Testis (tissue), 5 donors: ENCODE measurements at places on chromosomes 5 and 9.

GRCh38 chr5:151110122-151110681, 29.4 kb upstream of the TNIP1 start:
- H3K4me1 ChIP-seq, result peaks cover 7% of the 10 kb centered on the region
- H3K4me3 ChIP-seq, result no peak overlapping the region
- H3K27me3 ChIP-seq, result no peaks in the 10 kb centered on the region
- H3K36me3 ChIP-seq, result no peaks in the 10 kb centered on the region
- no peak for DNase-seq
- no peak overlapping the region for H3K27ac ChIP-seq

DNA sequence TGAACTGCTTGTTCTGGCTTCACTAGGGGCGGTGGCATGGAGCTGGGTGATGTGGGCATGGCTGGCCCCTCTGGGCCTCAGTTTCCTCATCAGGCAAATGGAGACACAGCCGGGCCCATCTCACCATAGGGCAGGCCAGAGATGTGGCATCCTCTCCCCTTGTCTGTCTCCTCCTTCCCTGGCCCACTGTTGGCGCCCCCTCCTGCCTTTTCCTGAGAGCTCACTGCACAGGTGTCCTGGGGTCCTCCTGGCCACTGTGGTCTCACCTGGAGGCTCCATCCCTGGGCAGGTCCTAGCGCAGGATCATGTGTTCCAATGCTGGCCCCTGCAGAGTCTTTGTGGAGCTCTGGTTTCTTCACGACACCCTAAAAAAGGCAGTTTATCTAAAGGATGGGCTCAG, 53.5 kb downstream of the NEK6 start:
- H3K36me3 ChIP-seq, result no peaks in the 10 kb centered on the region
- H3K4me3 ChIP-seq, result no peak overlapping the region
- no peak overlapping the region for H3K27ac ChIP-seq
- H3K27me3 ChIP-seq, result no peaks in the 10 kb centered on the region

GRCh38 chr5:32326216-32326772, 13.6 kb upstream of the MTMR12 start:
- H3K27ac ChIP-seq, result no peak overlapping the region
- no peak overlapping the region for H3K4me3 ChIP-seq
- H3K36me3 ChIP-seq, result no peaks in the 10 kb centered on the region
- no peak for DNase-seq
- peaks cover 12% of the 10 kb centered on the region for H3K4me1 ChIP-seq

DNA sequence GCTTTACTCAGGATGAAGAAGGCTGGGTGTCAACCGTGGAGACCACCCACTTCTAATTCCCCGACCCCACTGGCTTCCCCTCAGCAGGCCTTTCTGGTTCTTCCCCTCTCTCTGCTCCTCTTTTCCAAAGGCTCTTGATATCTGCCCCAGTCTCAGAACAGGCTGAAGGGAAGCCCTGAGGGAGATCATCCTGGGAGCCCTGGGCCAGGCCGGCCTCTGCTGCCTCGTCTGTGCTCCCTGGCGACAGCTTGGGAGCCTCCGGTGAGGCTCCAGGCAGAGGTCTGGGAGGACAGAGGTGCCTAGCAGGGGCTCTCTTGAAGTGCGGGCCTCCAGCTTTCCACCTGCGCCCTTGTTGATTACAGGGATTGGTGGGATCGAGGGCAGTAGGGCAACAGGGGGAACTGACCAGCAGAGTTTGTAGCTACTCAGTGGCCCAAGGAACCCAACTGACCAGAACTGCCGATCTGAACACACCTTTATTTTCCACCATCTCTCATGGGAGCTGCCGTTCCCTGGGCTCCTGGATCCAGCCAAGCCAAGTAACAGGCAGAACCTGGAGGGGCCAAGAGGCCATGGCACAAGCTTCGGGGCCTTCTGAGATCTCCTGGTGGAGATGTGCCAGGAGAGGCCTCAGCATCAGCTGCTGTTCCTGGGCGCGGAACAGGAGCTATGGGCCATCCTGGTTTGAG, 198.5 kb downstream of the CACNA1B start:
- H3K36me3 ChIP-seq, result no peaks in the 10 kb centered on the region
- peak; percentile 10 for DNase-seq
- no peaks in the 10 kb centered on the region for H3K4me1 ChIP-seq
- H3K27me3 ChIP-seq, result no peaks in the 10 kb centered on the region
- H3K27ac ChIP-seq, result no peak overlapping the region

GRCh38 chr5:62762503-62762902, 183.9 kb downstream of the LRRC70 start:
- no peaks in the 10 kb centered on the region for H3K36me3 ChIP-seq
- no peak overlapping the region for H3K27ac ChIP-seq
- no peak for DNase-seq
- no peak overlapping the region for H3K4me3 ChIP-seq

- DNase-seq, result no peak
- no peaks in the 10 kb centered on the region for H3K36me3 ChIP-seq
- H3K27ac ChIP-seq, result no peak overlapping the region
- no peaks in the 10 kb centered on the region for H3K27me3 ChIP-seq
These were observed 6.3 kb downstream of the RMI1 start for GRCh38 chr9:83986765-83987401.

DNA sequence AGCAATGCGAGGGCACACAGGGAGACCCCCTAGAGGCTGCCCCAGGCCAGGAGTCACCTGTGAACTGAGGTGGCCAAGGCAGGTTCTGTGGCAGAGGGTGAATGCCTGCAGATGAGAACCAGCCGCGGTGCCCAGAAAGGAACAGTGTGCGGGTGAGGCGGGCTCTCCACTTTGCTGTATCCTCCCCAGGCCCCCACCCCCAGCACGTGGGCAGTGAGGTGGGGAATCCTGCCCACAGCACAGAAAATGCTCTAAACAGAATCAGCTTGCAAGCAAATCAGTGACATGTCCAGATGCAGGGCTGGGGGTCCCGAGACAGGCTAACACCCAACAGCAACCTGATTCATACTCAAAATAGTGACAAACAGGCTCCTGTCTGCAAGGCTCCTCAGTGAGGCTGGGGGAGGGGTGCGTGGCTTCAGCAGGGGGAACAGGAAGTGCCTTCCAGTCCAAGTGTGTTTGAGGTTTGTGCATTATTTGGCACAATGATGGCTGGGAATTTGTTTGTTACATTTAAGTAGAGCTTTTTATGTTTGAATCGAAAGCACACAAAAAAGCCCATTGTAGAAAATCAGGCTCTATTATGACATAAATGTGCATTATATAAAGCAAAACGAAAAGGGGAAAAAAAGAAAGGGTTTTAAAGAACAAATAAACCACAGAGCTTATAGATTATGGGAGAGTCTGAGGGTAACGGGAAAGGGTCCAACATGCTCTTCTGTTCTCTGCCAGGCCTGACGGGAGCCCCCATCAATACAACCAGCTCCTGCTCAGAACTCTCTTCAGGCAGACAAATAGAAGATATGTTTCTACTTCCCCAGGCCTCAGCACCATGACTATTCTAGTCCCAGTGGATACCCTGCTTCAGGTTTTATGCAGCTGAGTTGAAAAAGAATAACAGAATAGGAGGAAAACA, 201.3 kb downstream of the HSD17B3 start:
- no peak for DNase-seq
- no peaks in the 10 kb centered on the region for H3K36me3 ChIP-seq
- no peaks in the 10 kb centered on the region for H3K27me3 ChIP-seq
- no peak overlapping the region for H3K27ac ChIP-seq
- H3K4me3 ChIP-seq, result no peak overlapping the region

DNA sequence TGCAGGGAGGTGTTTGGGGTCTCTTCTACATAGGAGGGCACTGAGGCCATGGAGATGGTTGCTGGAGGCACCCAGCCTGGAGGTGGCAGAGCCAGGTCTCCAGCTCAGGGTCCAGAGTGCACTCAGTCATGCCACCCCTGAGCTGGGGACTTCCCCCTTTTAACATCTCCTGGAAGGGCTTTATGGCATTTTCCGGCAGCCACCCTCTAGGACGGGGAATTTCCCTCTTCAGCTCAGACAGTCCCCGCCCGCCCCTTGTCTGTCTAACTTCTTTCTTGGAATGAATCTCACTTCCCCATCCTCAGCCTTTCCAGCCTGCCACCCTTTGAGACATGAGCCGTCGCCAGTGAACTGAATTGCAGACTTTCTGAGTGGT, 49.9 kb downstream of the COL15A1 start:
- no peak overlapping the region for H3K4me3 ChIP-seq
- no peaks in the 10 kb centered on the region for H3K36me3 ChIP-seq
- H3K27me3 ChIP-seq, result no peaks in the 10 kb centered on the region
- H3K4me1 ChIP-seq, result peaks cover 11% of the 10 kb centered on the region
- no peak overlapping the region for H3K27ac ChIP-seq

DNA sequence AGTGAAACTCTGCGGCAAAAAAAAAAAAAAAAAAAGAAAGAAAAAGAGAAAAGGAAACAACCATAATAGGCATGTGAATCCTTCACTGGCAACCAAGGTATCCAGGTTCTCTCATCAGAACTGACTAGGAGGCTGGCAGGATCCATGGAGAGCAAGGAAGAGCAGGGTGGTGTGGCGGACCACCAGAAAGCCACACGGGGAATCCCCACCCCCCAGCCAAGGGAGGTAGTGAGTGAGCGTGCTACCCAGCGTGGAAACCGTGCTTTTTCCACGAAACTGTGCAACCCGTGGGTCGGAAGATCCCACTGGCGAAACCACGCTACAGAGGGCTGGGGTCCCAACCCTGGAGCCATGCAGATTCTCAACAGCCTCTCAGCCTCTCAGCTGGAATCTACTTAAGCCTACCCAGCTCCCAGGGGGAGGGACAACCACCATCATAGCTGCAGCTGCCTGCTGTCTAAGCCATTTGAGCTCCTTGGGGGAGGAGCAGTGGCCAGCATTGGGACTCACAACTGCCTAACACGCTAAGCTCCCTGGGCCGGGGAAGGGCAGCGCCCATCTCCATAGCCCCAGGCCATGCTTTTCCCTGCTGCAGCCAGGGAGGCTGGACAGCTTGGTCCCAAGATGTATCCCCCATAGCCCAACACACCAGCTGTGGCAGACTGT, 91.6 kb downstream of the PRELID2 start:
- no peaks in the 10 kb centered on the region for H3K27me3 ChIP-seq
- no peaks in the 10 kb centered on the region for H3K4me1 ChIP-seq
- no peak overlapping the region for H3K27ac ChIP-seq
- no peak for DNase-seq

DNA sequence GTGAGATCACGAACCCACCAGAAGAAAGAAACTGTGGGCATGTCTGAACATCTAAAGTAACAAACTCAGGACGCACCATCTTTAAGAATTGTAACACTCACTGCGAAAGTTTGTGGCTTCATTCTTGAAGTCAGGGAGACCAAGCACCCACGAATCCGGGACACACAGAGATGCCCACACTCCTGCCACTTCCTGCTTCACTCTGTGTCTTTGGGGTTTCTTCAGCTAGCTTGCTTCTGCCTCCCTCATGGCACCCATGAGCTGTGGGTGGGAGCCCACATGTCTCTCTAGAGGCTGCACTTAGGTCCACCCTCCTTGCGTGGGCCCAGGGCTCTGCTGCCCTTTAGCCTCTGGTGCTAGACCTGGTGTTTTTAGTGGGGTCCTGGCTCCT, 61.2 kb upstream of the CNOT6 start:
- no peaks in the 10 kb centered on the region for H3K27me3 ChIP-seq
- H3K27ac ChIP-seq, result no peak overlapping the region
- H3K4me3 ChIP-seq, result no peak overlapping the region
- no peak for DNase-seq
- H3K4me1 ChIP-seq, result no peaks in the 10 kb centered on the region

- H3K4me3 ChIP-seq, result no peak overlapping the region
- H3K27ac ChIP-seq, result no peak overlapping the region
- DNase-seq, result no peak
- no peaks in the 10 kb centered on the region for H3K36me3 ChIP-seq
- no peaks in the 10 kb centered on the region for H3K4me1 ChIP-seq
These were observed 32.8 kb upstream of the NSMF start for GRCh38 chr9:137491735-137492432.

GRCh38 chr5:33976307-33976706, 8.2 kb downstream of the SLC45A2 start:
- no peak overlapping the region for H3K4me3 ChIP-seq
- no peak for DNase-seq
- H3K27me3 ChIP-seq, result no peaks in the 10 kb centered on the region
- H3K27ac ChIP-seq, result no peak overlapping the region
- H3K4me1 ChIP-seq, result no peaks in the 10 kb centered on the region

DNA sequence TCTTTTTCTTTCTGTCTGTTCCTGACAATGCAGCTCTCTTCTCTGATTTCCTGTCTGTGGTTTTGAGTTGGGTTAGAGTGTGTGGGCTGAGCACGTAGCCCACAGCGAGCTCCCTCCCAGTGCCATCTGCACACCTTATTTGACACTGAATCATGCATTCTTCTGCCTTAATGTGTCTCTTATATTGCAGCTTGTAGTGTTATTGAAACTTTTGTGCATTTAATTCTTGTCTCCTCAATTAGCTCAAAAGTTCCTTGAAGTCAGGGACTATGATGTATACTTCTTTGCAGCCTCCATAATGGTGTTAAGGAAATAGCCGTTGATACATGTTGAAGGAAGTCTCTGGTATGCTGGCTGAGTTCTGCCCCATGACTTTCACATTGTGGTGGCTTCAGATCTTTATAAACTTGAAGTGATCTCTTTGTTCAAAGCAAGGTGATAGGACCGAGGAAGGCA, 576.2 kb upstream of the CLINT1 start:
- H3K27ac ChIP-seq, result no peak overlapping the region
- DNase-seq, result no peak
- no peaks in the 10 kb centered on the region for H3K4me1 ChIP-seq
- H3K36me3 ChIP-seq, result no peaks in the 10 kb centered on the region
- H3K4me3 ChIP-seq, result no peak overlapping the region

- H3K27me3 ChIP-seq, result no peaks in the 10 kb centered on the region
- DNase-seq, result no peak
- H3K4me1 ChIP-seq, result no peaks in the 10 kb centered on the region
- no peak overlapping the region for H3K27ac ChIP-seq
- H3K36me3 ChIP-seq, result no peaks in the 10 kb centered on the region
These were observed 10.4 kb upstream of the TRIM14 start for GRCh38 chr9:98129451-98129881.

DNA sequence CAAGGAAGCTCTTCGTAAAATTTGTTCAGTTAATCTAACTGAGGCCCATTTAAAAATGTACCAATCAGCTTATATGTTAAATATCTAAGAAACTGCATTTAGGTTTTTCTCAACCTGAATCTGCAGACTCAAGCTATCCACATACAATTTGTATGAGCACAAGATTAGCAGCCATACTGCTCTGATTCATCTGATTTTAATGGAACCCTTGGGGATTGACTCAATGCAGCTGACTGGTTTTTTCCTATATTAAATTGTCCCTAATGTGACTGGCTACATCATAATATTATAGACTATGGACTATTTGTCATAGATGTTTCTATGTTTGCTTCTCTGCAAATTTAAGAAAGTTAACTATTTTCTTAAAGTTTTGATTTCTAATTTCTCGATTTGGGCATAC, 451.0 kb upstream of the TUSC1 start:
- no peak overlapping the region for H3K27ac ChIP-seq
- H3K4me1 ChIP-seq, result no peaks in the 10 kb centered on the region
- H3K36me3 ChIP-seq, result no peaks in the 10 kb centered on the region
- H3K4me3 ChIP-seq, result no peak overlapping the region
- DNase-seq, result no peak
- H3K27me3 ChIP-seq, result no peaks in the 10 kb centered on the region

DNA sequence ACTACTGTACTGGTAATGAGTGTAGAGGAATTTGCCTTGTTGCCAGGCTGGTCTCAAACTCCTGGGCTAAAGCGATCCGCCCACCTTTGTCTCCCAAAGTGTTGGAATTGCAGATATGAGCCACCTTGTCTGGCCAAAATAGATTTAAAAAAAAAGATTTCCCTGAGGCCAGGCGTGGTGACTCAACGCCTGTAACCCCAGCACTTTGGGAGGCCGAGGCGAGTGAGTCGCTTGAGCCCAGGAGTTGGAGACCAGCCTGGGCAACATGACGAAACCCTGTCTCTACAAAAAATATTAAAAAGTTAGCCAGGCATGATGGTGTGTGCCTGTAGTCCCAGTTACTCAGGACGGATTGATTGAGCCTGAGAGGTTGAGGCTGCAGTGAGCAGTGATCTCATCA, 62.5 kb downstream of the IPO11 start:
- no peaks in the 10 kb centered on the region for H3K27me3 ChIP-seq
- H3K27ac ChIP-seq, result no peak overlapping the region
- no peaks in the 10 kb centered on the region for H3K36me3 ChIP-seq
- H3K4me3 ChIP-seq, result no peak overlapping the region
